ENCODE measurements at places on chromosomes 6 and 20.

DNA sequence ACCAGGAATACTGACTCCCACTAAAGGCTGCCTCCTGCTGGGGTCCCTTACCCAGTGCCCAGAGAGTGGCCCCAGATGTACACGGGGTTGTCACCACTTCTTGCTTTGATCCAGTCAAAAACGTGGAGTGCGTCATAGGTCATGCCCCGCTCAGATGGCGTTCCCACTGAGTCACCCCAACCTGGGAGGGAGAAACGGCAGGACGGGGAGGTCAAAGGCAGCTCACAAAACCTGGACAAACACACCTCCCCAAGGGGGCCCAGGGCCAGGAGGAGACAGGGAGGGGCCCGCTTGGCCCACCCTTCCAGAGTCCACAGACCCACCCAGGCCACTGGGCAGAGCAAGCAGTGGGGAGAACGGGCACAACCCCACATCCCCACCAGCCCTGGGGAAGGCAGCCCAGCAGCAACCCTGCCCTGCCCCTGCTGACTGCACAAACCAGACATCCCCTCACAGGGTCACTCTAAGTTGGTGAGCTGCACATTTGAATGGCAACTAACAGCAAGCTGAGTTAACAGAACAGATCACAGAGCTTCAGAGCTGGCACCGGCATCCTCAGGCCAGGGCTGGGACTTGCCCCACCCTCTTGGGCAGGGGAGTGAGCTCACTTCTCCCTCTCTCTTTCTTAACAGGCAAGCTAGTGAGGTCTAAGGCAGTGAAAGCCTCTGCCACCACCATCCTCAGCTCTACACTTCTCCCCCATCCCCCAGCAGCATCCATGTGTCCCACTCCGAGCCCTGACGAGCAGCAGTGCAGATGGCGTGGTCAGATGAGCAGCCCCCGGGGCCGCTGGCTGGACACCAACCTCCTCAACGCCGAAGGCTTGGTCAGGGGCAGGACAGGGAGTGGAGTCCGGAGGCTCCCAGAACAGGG, 61.7 kb downstream of the PYGB start:
- DNase-seq = peak; percentile 98

DNA sequence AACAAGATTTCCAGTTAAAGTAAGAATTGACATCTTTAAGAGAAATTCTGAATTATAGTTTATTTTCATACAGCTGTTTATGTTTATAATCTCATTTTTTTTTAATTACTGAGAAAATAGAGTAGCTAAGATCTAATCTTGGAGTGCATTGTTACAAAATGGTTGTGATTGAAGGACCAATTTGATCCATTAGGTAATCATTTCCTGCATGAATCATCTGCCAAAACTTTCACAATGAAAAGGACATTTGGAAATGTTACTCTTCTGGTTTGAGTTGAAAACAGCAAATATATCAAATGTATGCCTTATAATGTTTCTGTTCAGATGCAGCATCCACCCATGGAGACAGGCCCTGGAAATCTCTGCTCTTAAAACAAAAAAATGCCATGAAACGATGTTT, 19.0 kb downstream of the TUBB2A start:
- DNase-seq = no peak

GRCh38 chr6:88477413-88477812, 311.3 kb upstream of the CNR1 start:
- no peak for DNase-seq

- DNase-seq = no peak
Measured at GRCh38 chr20:1041845-1042390, 39.8 kb upstream of the RSPO4 start.

DNA sequence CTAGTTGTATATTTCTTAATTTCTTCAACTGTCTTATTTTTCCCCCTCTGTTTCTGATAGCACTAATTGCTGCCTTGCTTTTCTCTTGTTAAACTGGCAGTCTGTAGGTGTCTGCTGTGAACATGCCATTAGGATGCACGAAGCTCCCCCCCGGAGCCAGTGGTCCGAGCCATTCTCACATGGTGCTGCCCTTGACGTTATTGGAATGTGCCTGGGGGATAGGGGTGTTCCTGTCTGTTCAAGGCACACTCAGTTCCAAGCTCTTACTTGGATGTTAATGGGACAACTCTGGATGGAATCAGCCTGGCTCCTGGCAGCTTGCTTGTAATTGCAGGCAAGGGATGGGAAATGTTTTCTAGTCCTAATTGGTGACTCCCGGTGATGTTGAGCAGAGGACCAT, 68.4 kb downstream of the RREB1 start:
- no peak for DNase-seq

GRCh38 chr6:129889580-129889979, 28.5 kb upstream of the TMEM244 start:
- DNase-seq = peak; percentile 76

- DNase-seq = no peak
Measured at GRCh38 chr20:57464642-57465211, 60.2 kb downstream of the CTCFL start.

DNA sequence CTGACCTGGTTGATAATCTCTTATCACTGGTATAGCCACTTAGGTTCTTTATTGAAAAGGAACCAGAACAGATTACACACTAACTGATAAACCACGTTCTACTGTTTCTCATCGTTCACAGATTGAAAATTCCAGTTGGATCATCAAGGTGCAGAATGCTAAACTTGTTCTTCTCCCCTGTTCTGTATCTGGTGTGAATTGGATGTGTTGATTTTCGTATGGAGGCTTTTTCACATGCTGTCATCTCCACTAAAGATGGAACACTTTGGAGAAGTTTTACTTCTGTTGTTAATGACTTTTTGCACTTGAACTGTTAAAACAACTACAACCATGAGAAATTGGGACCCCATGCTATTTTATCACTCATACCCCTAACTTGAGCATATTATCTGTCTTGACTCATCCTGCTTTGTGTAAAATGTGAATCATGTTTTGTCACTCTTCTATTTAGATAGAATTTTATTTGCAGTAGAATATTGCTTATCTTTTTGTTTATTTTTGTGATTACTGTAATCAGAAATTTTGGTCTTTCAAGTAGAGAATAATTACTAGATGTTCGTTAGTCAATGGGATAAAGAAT, 17.5 kb downstream of the VAPB start:
- no peak for DNase-seq

DNA sequence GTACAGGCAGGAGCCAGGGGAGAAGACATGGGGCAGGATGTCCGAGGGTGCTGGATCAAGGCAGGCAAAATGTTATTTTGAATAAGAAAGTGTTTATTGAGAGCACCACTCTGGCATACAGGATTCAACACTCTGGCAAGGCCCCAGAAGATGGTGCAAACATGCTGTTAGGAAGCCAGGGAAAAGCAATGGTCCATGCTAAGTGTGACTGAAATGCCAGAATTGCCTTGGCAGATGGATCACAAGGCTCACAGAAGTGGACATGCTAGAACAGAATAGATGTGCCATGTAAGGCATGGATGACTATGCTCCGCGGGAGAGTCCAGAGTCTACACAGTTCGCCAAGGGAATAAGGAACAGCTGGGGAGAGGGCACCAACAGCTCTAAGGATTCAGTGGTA, 54.6 kb downstream of the QRSL1 start:
- DNase-seq = no peak

DNA sequence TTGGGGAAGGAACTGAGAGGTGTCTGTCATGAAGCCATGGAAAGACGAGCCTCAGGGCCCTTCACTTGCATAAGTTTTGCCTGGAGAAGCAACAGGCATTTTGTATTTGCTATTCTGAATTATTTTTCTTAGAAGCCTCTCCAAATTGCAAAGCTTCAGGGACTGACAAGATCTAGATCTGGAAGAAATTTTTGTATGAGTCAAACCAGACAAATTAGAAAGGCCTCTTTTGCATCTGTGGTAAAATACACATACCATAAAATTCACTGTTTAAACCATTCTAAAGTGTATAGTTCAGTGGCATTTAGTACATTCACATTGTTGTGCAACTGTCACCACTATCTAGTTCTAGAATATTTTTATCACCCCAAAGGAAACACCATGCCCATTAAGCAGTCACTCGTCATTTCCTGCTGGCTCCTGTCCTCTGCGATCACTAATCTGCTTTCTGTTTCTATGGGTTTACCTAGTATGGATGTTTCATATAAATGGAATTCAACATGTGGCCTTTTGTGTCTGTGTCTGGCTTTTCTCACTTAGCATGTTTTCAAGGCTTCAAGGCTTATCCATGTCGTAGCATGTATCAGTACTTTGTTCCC, 269.1 kb downstream of the PHF3 start:
- peak; percentile 43 for DNase-seq

DNA sequence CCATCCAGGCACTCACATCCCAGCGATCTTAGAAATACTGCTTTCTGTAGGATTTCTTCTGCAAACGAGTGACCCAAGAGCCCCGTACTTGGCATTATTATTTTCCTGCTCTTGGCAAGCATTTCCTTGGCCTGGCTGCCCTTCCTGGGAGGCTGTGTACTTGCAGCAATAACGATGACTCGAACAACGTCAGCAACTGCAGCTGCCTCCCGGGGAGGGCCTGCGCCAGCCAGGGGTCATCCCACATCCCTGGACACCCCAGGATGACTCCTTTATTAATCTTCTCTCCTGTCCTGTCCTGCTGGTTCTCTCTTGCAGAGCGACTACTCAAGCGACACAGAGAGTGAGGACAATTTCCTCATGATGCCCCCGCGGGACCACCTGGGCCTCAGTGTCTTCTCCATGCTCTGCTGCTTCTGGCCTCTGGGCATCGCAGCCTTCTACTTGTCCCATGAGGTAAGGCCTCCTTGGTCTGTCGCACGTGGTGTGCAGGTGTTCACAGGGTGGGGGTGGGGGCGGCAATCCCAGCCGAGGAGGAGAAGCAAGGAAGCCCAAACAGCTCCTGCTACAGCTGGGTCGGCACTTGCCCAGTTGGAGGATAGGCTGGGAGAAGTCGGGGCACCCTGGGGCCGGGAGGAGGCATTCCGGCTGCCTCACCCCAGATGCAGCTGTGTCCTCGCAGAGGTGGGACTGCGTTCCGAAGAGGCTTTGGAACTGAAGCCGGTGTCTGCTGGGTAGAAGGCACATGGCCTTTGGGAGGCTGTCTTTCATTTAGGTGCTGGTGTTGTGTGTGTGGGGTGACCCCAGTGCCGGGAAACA, 115.3 kb downstream of the SYNDIG1 start:
- no peak for DNase-seq

DNA sequence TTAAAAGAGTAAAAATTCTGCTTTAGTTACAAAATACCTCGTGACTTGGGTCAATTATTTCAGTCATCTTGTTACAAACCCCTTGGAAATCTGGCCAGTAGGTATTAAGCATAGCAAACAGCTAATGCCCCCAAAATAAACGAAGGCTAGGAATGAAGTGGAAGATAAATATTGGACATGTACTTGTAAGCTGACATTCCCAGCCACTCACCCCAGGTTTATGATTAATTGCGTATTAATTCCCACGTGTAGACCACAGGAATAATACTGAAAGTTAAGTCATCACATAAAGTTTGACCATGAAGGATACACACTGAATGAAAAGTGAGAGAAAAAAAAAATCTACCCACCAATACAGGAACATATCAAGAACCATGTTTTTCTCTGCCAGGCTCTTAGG, 936.5 kb upstream of the ADGRB3 start:
- DNase-seq = no peak

DNA sequence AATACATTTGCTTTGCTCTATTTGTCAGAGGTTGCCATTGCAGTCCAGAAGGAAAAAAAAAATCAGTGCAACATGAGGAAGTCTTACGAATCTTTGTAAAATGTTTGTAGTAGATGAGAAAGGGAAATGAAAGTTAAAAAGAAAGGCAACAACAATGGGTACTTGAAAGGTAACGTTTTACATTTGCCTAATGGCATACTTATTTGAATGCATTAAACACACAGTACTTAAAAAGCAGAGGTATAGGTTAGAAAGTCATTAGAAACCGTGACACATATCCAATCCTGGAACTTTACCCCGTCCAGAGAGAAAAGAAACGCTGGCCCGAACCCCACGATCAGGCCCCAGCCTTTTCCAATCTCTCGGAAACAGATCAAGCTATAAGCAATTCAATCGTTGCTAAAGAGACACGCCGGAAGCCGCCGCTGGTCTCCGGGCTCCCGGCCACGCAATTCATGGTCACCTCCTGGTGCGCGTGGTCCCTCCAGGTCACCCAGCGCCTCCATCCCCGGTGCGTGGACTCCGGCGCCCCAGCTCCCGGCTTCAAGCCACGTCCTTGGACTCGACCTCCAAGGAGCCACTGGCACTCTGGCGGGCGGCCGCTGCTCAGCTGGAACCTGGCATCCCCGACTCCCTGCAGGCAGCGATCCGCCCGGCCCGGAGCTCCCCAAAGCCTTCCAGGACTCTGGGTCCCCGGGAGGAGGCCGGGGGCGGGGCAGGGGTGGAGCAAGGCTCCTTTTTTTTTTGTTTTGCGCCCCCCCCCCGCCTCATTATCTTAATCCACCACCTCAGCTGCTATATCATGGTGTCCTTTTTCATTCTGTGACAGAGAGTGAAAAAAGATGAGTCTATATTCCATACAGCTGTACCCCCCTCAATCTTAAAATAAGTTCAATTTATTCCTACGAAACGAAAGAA, at the start of gene SLC18B1:
TSS of gene SLC18B1 (minus strand) at position 687 of the 918 bp plus-strand sequence. CDS start at position 506, 181 bp downstream.
- no peak for DNase-seq

GRCh38 chr20:42634156-42634555, 555.5 kb downstream of the PTPRT start:
- DNase-seq = no peak

DNA sequence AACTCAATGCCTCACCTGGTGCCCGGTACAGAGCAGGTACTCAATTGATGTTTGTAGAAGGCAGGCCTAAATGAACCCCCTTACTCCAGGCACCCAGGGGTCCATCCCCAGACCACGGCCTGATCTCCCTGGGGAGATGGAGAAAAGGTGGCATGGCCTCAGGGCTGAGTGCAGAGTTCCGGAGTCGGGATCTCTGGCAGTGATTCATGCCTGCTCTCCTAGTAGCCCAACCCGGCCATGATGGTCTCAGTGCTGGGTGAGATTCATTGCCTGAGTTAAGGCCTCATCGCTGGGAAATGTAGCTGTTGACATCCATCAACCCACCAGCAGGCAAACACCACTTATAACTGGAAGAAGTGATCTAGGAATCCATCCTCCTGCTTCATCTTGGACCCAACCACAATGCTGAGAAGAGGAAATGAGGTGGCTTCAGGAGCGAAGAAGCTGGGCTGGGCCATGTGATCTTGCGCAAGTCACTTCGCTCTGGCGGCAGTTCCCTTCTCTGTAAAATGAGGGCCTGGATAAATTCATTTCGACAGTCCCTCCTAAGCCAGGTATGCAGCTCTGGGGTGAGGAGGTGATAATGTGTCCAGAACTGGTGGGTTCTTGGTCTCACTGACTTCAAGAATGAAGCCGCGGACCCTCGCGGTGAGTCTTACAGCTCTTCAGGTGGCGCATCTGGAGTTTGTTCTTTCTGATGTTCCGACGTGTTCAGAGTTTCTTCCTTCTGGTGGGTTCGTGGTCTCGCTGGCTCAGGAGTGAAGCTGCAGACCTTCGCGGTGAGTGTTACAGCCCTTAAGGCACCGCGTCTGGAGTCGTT, 24.7 kb downstream of the ETV7 start:
- DNase-seq = no peak

DNA sequence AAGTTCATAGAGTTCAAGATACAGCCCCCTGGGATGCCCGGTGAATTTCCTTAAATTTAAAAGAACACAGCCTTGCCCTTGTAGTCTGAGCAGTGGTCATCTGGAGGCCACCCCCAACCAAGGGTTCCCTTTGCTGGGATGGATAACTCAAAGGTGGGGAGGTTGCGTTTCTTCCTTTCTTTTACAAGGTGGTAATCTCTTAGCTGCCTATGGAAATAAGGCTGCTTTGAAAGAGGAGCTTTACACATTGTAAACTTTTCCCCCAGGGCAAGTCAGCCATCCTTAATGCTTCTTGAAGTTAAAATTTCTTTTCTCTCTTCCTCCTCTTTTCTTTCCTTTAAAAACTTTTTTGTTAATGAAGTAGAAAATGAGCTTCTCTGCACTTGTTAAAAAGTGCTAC, 71.2 kb upstream of the PRDM1 start:
- no peak for DNase-seq

GRCh38 chr6:20129290-20130088, 82.8 kb downstream of the MBOAT1 start:
- no peak for DNase-seq

Data from HS-27A (cell line).